ENCODE measurements at places on chromosomes 1 and 21. TPM values are rescaled to one million over a fixed set of nuclear protein-coding genes. Genes with fewer than 3 reads are reported as not detected.

GRCh38 chr1:214952648-214953047 is 129.9 kb upstream of the KCNK2 start:
- DNase-seq = no peak

GRCh38 chr1:160221089-160221488 is 15.9 kb downstream of the PEA15 start:
- DNase-seq = no peak

DNA sequence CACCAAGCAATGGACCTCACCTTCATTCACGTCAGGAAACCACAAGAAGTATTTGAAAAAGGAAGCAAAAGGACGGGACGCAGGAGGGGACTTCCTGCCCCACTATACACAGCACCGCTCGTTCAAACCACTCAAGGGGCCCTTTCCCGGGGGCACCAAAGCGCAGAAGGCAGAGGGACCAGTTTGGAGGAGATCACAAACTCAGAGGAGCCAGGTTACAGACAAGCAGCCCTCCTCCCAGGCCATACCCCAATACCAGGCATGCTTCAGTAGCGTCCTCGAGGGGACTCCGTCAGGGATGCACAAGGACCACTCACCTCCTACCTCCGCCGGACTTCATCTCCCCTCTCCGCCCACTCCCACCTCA is 685 bp downstream of the CRTC2 start:
- no peak for DNase-seq

GRCh38 chr1:46280092-46280491 is 23.3 kb downstream of the LRRC41 start:
- no peak for DNase-seq

DNA sequence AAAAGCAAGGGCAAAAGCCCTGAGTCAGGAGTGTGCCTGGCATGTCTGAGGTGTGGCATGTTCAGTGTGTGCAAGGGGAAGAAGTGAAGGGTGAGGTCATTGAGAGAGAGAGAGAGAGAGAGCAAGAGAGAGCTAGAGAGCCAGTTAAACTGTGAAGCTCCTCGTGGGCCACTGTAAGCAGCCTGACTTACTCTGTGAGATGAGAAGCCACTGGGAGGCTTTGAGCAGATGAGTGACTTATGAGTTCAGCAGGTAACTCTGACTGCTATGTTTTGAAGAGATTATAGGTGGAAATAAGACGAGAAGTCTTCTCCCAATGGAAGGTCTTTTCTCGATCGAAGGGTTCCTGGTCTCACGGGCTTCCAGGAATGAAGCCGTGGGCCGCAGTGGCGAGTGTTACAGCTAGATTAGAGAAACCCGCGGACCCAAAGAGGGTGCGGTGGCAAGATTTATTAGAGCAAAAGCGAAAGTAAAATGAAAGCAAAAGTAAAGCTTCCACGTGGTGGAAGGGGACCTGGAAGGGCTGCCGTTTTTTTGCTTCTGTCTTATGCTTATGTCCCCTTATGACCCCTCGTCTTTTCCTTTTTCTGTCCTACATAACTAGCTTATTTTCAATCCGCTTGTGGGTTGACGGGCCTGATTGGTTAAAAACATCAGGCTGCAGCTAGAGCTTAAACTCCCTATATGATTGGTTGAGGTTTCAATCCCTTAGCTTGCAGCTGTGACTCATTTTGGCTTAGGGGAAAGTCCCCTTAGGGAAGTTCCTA is 323.1 kb upstream of the FAM78B start:
- DNase-seq = no peak

DNA sequence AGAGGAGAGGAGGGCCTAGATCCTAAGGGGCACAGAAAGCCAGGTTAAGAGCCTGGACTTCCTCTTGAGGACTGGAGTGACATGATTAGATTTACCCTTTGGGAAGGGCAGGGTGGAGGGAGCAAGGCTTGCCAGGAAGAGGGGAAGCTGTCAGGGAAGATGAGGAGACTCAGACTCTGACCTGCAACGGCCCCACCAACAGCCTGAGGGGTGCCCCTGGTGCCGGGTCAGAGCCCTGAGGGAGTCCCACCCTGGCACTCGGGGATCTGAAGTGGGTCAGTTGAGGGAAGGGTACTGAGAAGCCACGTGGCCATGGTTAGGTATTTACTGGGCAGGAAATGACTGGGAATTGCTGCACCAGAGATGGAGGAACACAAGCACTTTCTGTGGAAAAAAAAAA is 9.8 kb downstream of the ECE1 start:
- DNase-seq = no peak

Gene NFYC
- total RNA-seq = 38.9 TPM

Gene RCOR3
- total RNA-seq = 70.3 TPM

Gene PDC
- not detected for total RNA-seq
